Skin of body (tissue), 3 donors: ENCODE measurements at places on chromosomes 6 and 20. TPM values are rescaled to one million over a fixed set of nuclear protein-coding genes. Genes with fewer than 3 reads are reported as not detected.

Gene C2
- total RNA-seq: 4.9 TPM

Gene TM9SF4
- 23.8 TPM for total RNA-seq

Gene VWA7
- 0.99 TPM for total RNA-seq

Gene OLIG3
- total RNA-seq: not detected

Gene PRICKLE4
- 2.4 TPM for total RNA-seq

Gene SLC17A2
- not detected for total RNA-seq

Gene KHDRBS2
- total RNA-seq: 0.30 TPM

Gene NFS1
- total RNA-seq: 18.9 TPM

Gene METTL24
- total RNA-seq: 3.6 TPM

Gene SLC22A2
- total RNA-seq: not detected

Gene C6orf163
- 5.6 TPM for total RNA-seq

Gene GPX5
- total RNA-seq: not detected

Gene EEF1E1
- total RNA-seq: 14.6 TPM

Gene NDRG3
- total RNA-seq: 15.4 TPM

Gene HLA-DOA
- total RNA-seq: 2.3 TPM

Gene ZC2HC1B
- not detected for total RNA-seq

Gene VSX1
- 0.10 TPM for total RNA-seq

Gene PMEPA1
- 11.7 TPM for total RNA-seq

Gene PTK6
- 3.8 TPM for total RNA-seq

Gene RSPO4
- total RNA-seq: 1.1 TPM

Gene SLC17A1
- not detected for total RNA-seq

Gene KIAA0408
- total RNA-seq: 25.9 TPM

Gene OR2H2
- not detected for total RNA-seq

Gene BPIFA1
- total RNA-seq: not detected

Gene KLHDC3
- 82.3 TPM for total RNA-seq

Gene GID8
- total RNA-seq: 41.8 TPM

Gene HCRTR2
- not detected for total RNA-seq

Gene C20orf144
- not detected for total RNA-seq

Gene FHL5
- total RNA-seq: 1.5 TPM

Gene NRSN1
- 0.39 TPM for total RNA-seq

Gene DPPA5
- total RNA-seq: not detected

Gene TPD52L1
- 15.6 TPM for total RNA-seq

Gene CALHM4
- 0.79 TPM for total RNA-seq

Gene SLC17A5
- 24.3 TPM for total RNA-seq

Gene MOCS1
- total RNA-seq: 21.7 TPM

Gene EPPIN
- total RNA-seq: not detected

Gene PLN
- 7.7 TPM for total RNA-seq

Gene ZNF311
- 1.5 TPM for total RNA-seq

Gene LHFPL5
- total RNA-seq: not detected

Gene CRISP2
- not detected for total RNA-seq

Gene PPP1R14C
- total RNA-seq: 18.3 TPM

Gene DLK2
- 2.7 TPM for total RNA-seq

Gene CRIP3
- 1.1 TPM for total RNA-seq

Gene CAGE1
- not detected for total RNA-seq

Gene FANCE
- 9.4 TPM for total RNA-seq

Gene HLA-DRB1
- 20.7 TPM for total RNA-seq

Gene CDH4
- total RNA-seq: 0.10 TPM

Gene PRKN
- 5.2 TPM for total RNA-seq

Gene GHRH
- not detected for total RNA-seq

Gene NTSR1
- 0.10 TPM for total RNA-seq

Gene ETV7
- 0.49 TPM for total RNA-seq

Gene ZC3H12D
- total RNA-seq: 0.99 TPM

Gene TCP11
- total RNA-seq: 0.30 TPM

Gene CRISP3
- total RNA-seq: 7.4 TPM

Gene LTA
- not detected for total RNA-seq

Gene RIMS4
- 1.3 TPM for total RNA-seq

Gene TRIM40
- not detected for total RNA-seq

Gene GPX6
- total RNA-seq: not detected
